Fibroblast of skin of scalp (primary cell): ENCODE measurements at places on chromosomes 12 and 14.

DNA sequence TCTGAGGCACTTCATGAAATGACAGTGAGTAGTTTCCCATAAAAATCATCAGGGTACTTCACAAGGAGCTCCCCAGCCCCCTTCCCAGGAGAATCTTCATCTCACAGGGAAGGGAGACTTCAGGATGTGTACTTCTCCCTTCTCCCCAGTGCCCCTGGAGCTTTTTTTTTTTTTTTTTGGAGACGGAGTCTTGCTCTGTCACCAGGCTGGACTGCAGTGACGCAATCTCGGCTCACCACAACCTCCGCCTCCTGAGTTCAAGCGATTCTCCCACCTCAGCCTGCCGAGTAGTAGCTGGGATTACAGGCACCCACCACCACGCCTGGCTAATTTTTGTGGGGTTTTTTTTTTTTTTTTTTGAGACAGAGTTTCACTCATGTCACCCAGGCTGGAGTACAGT is 10.4 kb downstream of the ITPK1 start:
- DNase-seq: peak; percentile 69

GRCh38 chr14:66000766-66001165 is 485.4 kb upstream of the CCDC196 start:
- DNase-seq: no peak

GRCh38 chr12:118835926-118836325 is 145.4 kb upstream of the SRRM4 start:
- no peak for DNase-seq

- DNase-seq: peak; percentile 34
Measured at GRCh38 chr12:49777800-49778748, 36.7 kb downstream of the TMBIM6 start.

DNA sequence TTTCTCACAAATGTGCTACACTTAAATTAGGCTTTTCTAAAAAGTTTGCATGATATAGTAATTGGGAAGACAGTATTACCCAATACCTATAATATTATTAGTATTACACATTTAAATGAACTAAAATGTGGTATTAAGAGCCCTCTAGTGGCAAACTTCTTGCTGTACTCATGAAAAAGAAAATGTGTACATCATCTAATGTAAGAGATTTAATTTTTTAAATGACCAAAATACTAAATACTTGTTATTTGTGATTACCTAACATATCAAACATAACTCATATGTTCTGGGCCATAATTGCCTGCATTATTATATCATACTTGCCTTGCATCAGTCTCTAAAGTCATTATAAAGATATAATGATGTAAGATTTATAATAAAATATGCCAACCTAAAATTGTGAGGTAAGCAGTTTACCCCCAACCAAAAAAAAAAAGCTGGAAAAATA is 64.2 kb downstream of the DNAI7 start:
- peak; percentile 57 for DNase-seq

DNA sequence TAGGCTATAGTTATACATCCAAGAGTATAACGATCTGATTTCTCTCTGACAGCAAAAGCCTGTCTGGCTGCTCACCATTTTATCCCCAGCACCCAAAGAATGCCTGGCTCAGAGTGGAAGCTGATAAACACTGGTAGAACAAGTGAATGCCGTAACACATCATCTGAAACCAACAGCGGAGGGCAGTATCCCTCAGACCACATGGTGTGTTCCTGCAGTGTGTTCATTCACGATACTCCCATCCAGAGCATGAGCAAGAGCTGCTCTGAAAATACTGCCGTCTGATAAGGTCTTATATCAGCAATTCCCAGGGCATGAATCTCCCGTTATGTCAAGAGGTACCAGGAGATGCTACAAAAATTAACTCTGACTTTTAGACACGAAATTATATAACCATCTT is 95.9 kb downstream of the TTC7B start:
- no peak for DNase-seq

- DNase-seq: peak; percentile 47
Measured at GRCh38 chr14:52063052-52063462, 5.8 kb downstream of the NID2 start.

- DNase-seq: peak; percentile 69
Measured at GRCh38 chr12:12079291-12079690, 8.6 kb downstream of the BCL2L14 start.

- no peak for DNase-seq
Measured at GRCh38 chr12:118013283-118013682, 3.2 kb upstream of the RFC5 start.

DNA sequence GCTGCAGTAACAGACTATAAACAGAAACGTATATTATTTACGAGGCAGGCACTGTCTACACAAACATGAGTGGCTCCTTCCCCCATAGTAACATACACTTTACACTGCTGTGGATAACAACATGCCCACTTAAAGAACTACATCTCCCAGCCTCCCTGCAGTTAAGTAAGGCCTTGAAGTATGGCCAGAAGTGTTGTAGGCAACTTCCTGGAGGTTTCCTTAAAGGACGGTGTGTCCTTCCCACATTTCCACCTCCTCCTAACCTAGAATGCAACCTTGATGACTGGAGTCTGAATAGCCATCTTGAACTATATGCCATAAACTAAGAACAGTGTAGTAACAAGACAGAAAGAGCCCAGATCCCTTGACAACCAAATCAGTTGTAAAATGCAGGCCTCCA is 20.3 kb downstream of the MED13L start:
- DNase-seq: no peak

- peak; percentile 3 for DNase-seq
Measured at GRCh38 chr14:66405158-66405557, 81.0 kb upstream of the CCDC196 start.

GRCh38 chr12:22635812-22636211 is 10.8 kb downstream of the ETNK1 start:
- DNase-seq: no peak

DNA sequence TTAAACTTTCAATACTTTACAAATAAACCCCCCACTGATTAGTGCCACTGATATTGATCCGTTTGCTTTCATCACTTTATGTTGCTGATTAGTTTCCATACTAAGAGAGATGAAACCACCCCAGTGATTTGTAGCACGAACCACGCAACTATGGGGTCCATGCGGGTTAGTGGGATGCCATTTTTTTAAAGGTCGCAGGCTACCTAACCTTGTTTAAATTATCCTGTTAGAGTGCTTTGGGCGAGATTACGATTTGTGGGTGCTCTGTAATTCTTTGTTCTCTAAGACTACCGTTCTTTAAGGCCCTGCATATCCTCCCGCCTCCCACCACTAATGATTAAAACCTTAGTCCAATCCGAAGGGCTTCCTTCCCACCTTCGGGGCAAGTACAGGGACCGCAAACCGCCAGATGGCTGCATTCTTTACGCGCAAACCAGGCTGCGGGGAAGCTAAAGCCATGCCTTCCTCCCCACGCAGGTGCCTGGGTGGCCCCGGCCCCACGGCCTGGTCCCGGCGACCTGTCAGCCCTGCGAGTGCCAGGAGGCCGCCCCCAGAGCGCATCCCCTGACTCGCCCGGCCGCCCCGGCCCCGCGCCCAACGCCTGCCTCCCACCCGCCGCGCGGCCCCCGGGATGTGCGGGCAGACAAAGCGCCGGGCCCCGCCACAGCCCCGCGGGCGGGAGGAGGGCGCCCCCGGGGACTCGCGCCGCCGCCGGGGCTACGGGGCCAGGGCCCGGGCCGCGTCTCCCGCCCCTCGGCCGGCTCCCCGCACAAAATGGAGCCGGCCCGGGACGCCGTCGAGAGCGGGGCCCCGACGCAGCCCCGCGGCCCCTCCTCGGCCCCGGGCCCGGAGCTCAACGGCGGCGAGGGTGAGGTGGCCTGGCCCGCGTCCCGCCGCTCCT is 759 bp downstream of the NFYB start:
- DNase-seq: peak; percentile 33

GRCh38 chr14:59926534-59926933 is 6.6 kb downstream of the LRRC9 start:
- DNase-seq: no peak

DNA sequence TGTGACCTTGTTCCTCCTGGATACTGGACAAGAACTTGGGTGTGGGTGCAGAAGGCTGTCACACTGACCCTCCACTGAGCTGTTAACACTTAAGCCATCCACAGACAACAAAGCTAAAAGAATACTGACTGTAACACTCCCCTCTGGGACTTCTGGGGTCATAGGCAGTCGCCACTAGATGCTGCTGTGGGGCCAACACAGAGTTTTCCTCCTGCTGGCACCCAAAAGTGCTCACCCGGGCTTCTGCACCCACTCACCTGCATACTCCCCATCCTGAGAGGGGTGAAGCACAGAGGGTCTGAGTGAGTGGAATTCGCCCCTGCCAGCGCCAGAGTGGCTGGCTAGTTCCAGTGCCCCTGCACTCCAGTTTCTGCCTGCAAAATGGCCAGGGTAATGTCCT is 422.4 kb upstream of the LMO3 start:
- DNase-seq: no peak

DNA sequence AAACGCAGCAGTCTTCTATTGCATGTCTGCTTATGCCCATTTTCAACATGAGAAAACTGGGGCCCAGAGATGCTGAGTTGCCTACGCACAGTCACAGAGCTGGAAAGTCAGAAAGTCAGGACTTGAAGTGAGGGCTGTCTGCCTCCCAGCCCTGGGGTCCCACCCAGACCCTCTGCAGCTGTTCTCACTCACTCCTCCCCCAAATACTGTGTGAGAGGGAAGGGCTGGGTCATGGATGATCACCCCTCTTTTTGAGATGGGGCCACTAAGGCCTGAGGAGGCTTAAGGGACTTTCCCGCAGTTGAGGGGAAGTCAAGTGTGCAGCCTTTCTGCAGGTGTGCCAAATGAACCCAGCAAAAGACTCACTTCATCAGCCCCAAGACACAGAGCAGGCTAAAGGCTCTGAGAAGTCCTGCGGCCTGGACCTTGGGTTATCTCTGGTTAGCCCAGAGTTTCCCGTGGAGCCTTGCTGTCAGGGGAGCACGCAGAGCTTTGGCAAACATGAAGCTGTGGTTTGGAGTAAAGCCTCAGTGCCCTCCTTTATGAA is 18.7 kb downstream of the DTX1 start:
- no peak for DNase-seq

DNA sequence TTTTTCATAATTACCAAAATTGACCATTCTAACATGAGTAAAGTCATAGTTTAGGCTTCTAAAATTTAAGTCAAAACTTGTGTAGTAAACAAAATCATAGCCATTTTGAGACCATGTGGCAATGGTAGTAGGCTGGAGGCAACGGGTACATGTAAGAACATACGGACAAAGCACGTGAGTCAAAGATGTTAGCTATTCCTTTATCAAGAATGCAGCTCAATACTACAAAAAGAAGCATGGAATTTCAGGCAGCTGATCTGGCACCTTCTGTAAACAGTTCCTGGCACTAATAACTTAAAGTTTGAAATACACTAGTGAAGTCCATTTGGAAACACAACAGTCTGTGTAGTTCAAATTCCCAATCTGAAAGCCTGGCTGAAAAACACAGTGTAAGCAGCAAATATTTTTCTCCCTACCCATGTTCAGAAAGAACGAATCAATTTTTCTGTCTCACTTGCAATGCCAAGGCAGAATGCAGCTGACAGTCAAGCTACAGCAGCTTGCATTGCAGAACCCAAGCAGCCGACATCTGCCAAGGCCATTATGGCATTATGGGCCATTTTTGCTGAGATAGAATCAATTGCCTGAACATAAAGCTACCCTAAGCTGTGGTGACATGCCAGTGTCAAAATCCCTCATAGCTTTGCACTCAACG is 29.3 kb downstream of the MYF5 start:
- no peak for DNase-seq

DNA sequence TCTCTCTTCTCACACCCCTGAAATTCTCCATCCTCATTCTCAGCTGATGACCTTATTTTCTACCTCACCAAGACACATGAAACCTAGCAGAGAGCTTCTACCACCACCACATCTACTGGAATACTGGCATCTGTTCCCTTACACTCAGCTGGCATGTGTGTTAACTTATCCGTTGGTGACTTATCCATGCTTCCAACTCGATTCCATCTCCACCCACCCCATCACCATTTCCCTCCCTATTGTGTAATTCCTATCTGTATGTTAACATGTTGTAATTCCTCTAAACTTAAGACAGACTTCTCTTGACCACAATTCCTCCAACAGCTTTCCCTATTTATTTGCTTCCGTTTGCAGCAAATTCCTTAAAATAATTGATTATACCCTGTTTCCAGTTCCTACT is 15.4 kb downstream of the C1S start:
- DNase-seq: peak; percentile 54

- peak; percentile 45 for DNase-seq
Measured at GRCh38 chr14:28707814-28708213, 58.8 kb upstream of the FOXG1 start.

DNA sequence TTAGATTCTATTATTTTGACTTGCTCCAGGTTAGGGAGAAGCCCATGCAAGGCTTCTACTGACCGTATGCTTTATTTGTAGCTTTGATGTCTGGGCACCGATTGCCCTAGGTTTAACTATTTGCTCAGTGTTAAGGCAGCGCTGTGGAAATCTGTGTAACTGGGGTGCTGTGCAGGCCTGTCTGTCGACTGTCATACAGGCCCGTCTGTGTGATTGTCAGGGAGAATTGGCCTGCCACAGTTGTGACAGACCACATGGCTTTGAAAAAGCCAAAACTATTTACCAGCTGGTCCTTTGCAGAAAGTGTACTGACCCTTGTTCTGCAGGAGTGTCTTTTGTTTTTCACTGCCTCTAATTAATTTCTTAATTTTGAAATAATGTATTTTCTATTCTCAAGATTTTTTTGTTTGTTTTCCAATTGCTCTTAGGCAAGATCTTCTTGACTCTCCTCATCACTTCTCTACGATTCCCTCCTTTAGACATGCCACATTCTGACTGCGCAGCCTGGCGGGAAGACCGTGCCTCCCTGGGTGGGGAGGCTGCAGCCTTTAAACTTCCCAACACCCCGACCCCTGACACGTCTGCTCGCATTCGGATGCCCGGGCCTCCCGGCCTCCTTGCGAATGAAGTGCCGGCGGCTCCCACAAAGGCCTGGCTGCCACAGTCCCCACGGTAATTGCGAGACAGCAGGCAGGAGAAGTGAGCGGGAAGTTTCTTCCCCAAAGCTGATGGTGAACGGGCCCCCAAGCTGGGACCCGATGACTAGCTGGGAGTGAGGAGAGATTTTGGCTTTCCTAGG is 99.0 kb upstream of the EVL start:
- DNase-seq: no peak

DNA sequence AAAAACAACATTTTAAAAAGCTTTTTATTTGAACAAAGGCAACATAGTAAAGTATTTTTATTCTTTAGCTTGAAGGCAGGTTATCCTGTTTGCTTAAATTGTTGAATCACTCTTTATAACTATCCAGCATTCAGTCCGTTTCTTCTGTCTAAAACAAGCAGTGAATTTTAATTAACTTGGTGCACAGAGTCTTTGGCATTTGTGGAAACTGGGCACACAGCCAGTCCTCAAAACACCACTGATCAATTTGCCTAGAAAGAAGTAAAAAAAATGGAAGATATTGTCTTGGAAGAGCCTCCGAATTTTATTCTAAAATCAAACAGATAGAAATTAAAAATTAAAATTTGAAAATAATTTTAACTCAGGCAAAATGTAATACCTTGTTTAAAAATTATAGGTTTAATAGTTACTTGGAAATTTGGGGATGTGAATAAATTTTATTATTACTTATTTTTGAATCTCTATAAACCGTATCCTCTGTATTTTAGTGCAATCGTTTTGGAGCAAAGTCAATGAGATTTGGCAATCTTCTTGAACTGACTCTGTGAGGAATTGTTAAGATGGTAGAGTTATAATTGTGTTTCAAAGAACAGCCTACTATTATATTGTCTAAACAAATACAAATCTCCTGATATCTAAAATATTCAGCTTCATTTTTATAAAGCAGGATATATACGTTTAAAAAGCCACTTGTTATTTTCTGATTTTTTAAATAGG is 927.0 kb downstream of the SLC16A7 start:
- DNase-seq: no peak

GRCh38 chr12:115956659-115957058 is 320.8 kb downstream of the MED13L start:
- no peak for DNase-seq
